Activated naive CD4-positive, alpha-beta T cell treated with anti-CD3 and anti-CD28 coated beads, Interleukin-2, amount 50 U/mL, for 72 hours (primary cell): ENCODE measurements at places on chromosomes 3 and 15.

- DNase-seq = no peak
Measured at GRCh38 chr15:26590676-26591075, 182.2 kb downstream of the GABRB3 start.

GRCh38 chr3:170372190-170372879 is 14.8 kb downstream of the SKIL start:
- no peak for DNase-seq

GRCh38 chr3:122100591-122101463 is 45.7 kb downstream of the CD86 start:
- no peak for DNase-seq

- no peak for DNase-seq
Measured at GRCh38 chr3:116200956-116201690, 244.2 kb downstream of the LSAMP start.

GRCh38 chr3:155367506-155367905 is 74.0 kb upstream of the STRIT1 start:
- DNase-seq = no peak

DNA sequence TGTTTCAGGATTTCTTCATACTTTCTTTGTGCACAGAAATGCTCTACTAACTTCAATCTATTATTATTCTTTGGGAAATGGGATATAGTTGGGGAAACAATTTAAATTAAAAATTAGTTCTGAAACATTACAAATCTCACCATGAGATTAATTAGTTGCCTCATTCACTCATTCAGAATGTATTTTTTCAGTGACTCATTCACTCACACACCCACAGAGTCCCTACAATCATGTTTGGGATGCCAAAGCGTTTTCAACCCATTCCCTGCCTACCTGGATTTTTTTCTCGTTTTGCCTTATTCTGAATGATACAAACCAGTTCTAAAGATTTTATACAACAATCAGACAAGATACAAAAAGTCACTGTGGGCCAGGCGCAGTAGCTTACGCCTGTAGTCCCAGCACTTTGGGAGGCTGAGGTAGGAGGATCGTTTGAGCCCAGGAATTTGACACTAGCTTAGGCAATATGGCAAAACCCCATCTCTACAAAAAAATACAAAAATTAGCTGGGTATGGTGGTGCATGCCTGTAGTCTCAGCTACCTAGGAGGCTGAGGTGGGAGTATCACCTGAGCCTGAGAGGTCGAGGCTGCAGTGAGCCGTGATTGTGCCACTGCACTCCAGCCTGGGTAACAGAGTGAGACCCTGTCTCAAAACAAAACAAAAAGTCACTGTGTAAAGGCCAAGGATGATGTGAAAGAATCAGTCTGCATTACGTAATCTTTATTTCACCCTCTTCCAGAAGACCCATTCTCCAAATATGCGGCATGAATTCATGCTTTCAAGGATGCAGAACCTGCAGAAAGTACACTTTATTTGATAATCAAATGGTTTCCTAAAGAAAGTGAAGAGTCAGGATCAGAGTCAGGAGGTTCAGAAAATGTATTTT is 34.8 kb upstream of the ARHGEF3 start:
- DNase-seq = no peak

- DNase-seq = no peak
Measured at GRCh38 chr3:126153695-126154360, 26.6 kb downstream of the ALDH1L1 start.

GRCh38 chr15:25464784-25465183 is 26.0 kb upstream of the UBE3A start:
- DNase-seq = no peak

DNA sequence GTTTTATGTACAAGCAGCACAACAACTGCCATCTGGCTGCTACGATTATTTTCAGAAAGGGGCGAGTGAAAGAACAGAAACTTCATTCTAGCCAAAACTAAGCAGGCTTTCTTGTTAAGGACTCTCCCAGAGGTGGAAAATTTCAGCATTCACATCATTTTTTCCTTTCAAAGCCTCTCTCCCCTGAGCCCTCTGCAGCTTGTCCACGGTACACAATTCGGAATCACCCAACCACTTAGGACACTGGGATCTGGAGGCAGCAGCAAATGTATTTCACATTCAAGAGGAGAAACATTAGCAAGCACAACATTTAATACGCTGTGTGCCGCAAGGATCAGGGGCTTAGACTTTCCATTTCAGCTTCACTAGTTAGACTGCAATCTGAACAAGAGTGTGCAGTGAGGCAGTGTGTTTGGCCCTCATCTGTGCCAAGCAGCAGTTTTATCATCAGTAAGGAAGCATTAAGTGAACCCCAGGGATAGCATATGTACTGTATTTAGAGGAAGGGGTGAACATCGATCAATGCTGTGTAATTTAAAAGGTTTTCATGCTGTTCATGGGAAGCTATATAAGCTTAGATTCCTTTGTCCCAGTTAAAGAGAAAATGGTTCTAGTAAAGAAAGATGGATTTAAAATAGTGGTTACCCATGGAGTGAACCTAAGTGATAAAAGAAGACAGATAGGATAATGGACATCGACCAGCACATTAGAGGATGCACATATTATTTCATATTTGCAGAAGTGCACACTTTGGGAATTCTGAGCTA is 504.9 kb downstream of the TBL1XR1 start:
- no peak for DNase-seq

DNA sequence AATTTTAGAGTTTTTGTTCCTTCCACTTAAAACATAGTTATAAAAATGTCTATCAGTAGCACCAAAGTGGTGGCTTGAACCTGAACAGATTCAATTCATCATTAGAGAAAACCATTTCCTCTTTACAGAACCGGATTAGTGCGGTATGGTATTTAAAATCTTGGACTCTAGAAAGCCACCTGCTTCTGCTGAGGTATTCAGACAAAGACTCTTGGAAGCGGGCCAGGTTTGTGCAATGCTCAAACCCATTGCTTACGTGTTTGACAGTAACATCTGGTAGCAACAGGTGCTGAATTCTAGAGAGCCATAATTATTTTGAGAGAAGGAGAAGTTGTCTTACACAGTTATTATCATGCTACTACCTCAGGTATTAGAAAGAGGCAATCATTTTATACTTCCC is 290.5 kb downstream of the NAALADL2 start:
- no peak for DNase-seq

DNA sequence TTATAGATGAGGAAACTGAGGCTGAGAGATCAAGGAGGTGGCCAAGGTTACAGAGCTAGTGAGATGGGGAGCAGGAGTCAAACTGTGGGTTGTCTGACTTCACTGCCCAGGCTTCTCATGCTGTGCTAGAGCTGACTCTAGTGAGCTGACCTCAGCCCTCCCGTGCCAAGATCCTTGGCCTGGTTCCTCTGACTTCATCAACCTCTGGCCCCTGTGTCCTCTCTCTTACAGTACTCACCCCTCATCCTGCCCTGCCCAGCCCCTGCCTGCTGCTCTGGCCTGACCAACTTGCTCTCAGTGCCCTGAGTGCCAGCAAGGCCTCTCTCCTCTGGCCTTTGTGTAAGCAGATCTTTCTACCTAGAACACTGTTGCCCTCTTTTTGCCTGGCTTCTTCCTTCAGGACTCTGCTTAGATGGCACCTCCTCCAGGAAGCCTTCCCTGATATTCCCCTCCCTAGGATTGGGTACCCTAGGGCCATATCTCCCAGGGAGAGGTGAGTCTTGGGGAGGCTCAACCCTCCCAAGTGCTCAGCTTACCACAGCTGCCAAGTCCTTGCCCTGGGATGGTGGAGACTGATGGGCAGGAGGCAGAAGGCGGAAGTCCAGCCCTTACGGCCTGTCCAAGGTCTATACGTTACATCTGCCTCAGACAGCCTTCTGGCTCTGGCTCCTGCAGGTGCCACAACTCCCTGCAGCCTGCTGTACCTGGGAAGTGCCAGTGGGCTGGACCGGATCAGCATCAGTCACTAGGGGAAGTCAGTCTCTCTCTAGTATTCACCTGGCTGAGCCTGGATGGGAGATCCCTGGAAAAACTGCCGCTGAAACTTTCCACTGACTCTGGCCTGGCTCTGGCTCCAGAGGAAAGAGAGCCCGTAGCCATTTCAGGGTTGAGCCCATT is 36.3 kb upstream of the FAM107A start:
- DNase-seq = no peak

DNA sequence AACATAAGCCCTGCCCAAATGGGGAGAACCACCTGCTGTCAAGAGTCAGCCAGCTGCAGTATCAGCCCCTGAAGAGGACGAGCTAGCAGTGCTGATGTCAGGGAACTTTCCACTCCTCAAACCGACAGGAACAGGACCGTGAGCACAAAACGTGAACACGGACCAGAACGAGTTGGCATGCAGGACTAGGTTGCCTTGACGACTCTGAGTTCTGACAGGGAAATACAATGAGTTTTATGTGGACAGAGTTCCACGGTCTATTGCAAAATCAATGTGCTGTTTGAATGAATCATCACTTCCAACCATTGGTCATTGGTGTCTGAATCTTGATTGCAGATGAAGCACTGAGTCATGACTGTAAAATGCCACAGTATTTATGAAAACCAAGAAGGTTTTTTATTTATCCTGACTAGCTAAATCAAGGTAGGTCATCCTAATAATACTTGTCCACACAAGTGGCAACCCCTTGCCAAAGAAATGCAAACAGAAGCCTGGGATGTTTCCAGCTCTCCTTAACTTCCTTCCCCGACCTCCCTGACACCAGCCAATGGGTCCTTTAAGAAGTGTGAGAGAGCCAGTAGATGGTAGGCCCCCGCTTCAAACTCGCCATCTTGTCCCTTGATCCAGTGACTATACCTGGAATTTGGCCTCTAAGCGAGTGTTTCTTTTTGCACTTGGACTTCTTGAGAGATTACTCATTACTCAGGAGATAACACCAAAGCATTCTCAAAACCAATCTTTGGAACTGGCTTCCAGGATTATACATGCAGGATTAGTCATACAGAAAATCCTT is 119.6 kb downstream of the ASB7 start:
- DNase-seq = no peak

- DNase-seq = no peak
Measured at GRCh38 chr15:56987286-56987685, 68.8 kb downstream of the TCF12 start.

DNA sequence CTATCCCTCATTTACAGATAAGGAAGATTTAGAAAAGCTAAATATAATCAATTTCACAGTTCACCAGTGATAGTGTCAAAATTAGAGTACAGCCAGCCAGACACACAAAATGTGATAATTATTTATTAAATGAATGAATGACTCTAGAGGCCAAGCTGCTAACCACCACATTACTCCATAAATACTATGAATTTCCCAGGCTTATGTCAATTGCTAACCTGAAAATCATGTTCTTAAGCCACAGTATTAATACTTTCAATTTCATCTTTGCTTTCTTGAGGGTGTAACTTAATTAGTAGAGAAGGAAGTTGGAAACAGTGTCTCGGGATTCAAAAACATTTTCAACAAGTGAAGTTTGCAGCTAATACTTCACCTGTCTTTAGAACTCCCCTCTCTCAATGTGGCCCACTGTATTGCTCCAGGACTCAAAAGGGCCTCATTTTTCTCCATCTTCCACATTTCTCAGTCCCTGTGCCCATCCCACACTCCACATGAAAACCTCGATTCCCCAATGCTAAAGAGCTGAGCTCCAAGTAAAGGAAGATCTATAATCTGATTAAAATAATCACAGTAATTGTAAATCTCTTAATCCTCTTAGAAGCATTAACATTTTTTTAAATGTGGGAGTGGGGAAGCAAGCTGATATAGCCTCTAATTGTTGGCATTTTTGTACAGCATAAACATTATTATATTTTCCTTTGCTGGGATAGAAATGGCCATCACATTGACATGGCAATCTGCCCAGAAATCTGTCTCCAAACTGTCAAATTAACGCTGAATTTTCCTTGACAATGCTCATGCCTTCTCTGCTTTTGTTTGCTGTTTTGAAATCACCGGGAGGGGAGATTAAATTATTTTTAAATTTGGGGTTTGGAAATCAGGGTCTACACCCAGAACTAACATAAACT is 765.1 kb downstream of the ROBO1 start:
- DNase-seq = no peak

DNA sequence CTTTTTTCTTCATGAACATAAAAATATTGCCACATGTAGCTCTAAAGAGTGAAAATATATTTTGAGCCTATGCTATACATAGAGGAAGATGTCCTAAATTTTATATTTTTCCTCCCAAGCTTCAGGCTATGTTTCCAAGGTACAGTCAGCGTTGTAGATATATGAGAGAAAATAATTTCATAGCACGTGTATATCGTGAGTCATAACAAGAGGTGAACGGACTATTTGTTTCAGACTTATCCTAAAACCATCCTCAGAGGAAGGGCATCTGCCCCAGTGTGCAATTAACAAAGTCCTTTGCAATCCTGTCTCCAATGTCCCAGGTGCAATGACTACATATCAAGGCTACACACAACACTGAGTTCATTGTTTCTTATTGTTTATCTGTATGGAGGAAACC is 177.3 kb upstream of the ARRDC4 start:
- no peak for DNase-seq

- no peak for DNase-seq
Measured at GRCh38 chr3:46130631-46131310, 77.3 kb downstream of the CCR1 start.

DNA sequence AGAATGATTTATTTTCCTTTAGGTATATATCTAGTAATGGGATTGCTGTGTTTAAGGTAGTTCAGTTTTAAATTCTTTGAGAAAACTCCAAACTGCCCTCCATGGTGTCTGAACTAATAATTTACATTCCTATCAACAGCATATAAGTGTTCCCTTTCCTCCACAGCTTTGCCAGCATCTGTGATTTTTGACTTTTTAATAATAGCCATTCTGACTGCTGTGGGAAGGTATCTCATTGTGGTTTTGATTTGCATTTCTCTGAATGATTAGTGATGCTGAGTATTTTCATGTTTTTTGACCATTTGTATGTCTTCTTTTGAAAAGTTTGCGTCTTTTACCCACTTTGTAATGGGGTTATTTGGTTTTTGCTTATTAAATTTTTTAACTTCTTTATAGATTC is 571.6 kb upstream of the CCDC54 start:
- DNase-seq = no peak

DNA sequence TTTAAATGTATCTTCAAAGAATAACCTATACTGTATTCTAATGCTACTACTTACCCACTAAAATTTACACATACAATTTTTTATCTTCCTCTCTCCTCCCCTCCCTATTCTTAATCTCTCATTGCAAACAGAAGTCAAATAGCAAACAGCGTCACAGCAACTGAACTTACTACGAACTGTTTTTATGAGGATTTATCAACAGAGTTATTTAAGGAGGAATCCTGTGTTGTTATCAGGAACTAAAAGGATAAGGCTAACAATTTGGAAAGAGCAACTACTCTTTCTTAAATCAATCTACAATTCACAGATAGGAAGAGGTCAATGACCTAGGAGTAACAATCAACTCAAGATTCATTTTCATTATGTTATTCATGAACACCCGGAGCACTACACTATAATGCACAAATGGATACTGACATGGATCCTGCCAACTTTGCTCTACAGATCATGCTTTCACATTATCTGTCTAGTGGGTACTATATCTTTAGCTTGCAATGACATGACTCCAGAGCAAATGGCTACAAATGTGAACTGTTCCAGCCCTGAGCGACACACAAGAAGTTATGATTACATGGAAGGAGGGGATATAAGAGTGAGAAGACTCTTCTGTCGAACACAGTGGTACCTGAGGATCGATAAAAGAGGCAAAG is 984 bp downstream of the FGF7 start:
- no peak for DNase-seq

- DNase-seq = no peak
Measured at GRCh38 chr3:57923101-57923500, 85.1 kb upstream of the FLNB start.
